Amygdala (tissue), 56 donors: ENCODE measurements at places on chromosomes 2 and 18.

- no peak for DNase-seq
Measured at GRCh38 chr2:126835831-126836230, 62.9 kb upstream of the TEX51 start.

DNA sequence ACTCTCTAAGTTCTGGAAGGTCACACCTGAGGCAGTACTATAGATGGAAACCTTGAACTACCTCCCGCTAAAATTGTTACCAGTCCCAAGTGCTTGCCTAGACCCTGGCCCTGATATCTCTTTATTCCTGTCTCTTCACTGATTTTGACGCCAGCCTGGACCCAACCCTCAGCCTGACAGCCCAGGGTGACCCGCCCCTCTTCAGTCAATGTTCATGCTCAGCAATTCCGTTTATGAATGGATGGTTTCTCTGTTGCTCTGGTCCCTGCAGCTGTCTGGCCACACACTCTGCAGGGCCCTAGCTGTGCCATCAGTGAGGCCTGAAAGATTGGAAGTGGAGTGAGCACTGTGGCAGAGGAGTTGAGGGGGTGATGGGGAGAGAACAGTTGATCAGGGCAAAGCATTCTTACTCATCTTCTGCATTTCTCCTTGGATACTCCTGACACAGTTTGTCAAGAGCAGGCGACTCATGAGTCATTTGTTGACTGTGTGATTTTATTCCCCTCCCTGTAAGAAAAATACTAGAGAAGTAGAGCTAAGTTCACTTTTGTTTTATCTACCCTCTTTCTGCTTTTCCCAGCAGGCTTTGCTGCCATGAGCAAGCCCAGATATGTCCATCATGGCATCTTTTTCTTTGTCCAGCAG is 46.0 kb downstream of the NPAS2 start:
- no peak for DNase-seq

GRCh38 chr18:35641916-35642315 is 60.4 kb downstream of the GALNT1 start:
- DNase-seq, result no peak

DNA sequence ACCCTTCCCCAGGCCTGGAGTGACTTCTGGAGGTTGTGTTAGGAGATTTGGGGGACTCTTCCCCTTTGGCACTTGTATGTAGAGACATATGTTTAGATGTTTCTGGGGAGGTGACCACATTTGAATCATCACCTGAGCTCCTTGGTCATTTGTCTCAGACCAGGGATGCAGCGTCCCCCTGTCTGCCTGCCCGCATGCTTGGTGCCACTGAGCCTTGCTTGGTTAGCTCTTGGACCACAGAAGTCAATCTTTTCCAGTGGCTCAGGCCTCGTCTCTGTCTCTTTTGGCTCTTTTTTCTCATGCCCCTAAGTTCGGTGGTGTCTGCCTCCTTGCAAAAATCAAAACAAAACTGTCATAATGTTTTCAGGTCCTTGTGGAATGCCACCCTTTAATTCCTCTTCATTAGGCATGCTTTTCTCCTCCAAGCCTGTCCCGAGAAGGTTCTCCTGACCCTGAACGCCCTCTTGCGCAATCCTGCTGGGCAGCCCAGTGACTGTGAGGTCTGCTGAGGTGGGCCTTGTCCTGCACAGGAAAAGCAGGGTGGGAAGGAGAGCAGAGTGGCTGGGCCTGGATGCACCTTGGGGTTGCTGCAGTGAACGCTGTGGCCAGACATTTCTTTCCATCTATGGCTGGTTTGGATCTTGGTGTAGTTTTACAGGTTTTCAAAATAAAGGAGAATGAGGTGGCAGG is 24.9 kb downstream of the GLI2 start:
- DNase-seq, result no peak

- no peak for DNase-seq
Measured at GRCh38 chr18:30623401-30624065, 419.0 kb downstream of the DSC3 start.

DNA sequence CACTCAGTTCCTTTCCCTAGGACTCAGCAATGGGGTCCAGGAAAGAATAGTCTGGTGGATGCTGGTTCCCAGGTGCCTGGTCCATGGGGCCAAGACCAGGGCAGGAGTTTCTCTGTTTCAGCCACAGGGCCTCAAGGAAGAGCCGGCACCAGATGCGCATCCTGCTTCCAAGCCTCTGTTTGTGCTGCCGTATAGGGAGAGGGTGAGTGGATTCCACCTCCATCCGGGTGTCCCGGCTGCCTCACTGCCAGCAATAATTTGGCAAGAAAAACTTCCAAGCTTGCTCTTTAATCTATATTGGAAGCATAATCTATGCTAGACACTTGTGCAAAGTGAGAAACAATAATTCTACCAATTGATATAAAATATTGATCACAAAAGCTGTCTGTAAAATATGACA is 261.2 kb upstream of the HS6ST1 start:
- DNase-seq, result no peak

DNA sequence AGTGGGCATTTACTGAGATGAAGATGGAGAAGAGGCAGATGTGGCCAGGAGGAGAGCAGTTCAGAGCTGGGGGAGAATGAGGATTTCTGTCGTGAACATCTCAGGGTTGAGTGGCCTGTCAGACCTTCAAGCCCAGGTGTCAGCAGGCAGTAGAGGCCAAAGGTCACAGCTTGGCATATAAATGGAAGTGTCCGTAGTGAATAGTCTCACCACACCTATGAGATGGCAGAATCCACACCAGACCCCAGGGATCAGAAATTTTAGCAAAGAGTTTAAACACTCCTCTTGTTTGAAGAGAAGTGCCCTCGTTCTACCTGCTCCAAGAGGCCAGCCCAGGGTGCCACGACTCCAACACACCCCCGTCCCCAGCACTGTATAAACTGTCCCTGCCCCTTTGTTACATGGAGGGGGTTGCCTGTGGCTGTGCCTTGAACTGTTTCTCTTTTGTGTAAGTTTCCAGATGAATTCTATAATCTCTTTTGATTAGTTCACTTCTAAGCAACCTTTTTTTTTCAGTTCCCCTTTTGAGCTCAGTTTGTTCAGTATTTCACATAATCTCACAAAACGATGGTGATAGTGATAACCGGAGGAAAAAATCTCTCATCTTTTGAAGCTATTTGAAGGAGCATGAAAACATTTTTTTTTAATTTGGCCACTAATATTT is 69.0 kb upstream of the TTC39C start:
- no peak for DNase-seq
